ENCODE measurements at places on chromosomes 13 and 19. TPM values are rescaled to one million over a fixed set of nuclear protein-coding genes. Genes with fewer than 3 reads are reported as not detected.

The MAB21L1 gene
- not detected for total RNA-seq

The CAPN12 gene
- 6.6 TPM for total RNA-seq

The KIR2DL1 gene
- total RNA-seq, result not detected

The DLL3 gene
- 0.26 TPM for total RNA-seq

The SIGLECL1 gene
- not detected for total RNA-seq

The TNFSF11 gene
- under 0.01 TPM for total RNA-seq

The TUBA3C gene
- not detected for total RNA-seq

The GZMM gene
- total RNA-seq, result not detected

The ADAT3 gene
- 1.9 TPM for total RNA-seq

The TSEN34 gene
- total RNA-seq, result 50.2 TPM

The ARL11 gene
- under 0.01 TPM for total RNA-seq

The AMH gene
- total RNA-seq, result 0.38 TPM

The CDC42EP5 gene
- total RNA-seq, result 18.2 TPM

- peak; percentile 52 for DNase-seq
Observed at GRCh38 chr13:40094056-40094455, 438.6 kb downstream of the COG6 start.

DNA sequence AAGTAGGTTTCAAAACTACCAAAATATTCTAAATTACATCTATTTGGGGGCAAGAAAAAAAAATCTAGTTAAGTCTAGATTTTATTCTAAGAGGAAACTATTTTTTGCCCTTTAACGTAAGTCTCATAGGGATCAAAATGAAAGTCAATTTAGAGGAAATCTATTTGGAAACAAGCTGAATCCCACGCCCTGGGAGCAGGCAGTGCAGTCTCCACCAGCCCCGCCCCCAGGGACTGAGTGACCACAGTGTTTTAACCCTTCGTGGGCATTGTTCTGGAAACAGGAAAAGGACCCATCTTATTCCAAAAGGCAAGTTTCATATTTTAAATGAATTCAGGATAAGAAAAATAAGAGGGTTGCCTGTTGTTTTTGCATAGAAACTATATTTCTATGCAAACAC lies 209.7 kb downstream of the SPRY2 start:
- no peak for DNase-seq

- DNase-seq, result no peak
Observed at GRCh38 chr19:52217576-52217975, 27.7 kb downstream of the PPP2R1A start.

DNA sequence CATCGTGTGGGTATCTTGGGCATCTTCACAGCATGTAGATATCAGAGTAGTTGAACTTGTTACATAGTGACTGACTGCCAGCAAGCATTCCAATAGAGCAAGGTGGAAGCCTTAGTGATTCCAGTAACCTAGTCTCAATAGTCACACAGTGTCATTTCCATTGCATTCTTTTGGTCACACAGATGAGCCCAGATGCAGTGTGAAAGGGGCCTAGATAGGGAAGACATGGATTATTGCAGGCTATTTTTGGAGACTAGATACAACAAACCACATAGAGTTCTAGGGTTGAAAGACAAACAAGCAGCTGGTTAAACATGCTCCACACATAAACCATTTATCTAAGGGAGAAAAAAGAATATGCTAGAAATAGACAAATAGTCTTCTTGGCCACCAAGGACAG lies 553.5 kb downstream of the DCT start:
- DNase-seq, result no peak

GRCh38 chr13:98697791-98698190 lies 54.7 kb downstream of the SLC15A1 start:
- DNase-seq, result no peak

DNA sequence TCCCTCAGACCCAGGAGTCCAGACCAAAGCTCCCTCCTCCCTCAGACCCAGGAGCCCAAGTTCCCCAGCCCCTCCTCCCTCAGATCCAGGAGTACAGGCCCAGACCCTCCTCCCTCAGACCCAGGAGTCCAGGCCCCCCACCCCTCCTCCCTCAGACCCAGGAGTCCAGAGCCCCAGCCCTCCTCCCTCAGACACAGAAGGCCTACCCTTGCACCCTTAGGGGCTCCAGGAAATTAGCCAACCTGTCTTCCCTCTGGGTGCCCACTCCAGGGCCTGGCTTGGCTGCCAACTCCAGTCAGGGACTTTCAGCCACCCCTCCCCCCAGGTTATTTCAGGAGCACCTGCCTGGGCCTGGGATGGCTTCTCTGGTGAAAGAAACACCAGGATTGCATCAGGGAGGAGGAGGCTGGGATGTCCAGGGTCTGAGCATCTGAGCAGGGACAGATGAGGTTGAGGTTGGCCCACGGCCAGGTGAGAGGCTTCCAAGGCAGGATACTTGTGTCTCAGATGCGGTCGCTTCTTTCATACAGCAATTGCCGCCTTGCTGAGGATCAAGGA lies at the start of gene FGF21:
Gene FGF21, plus strand, starts transcription at position 441 of the 558 bp plus-strand sequence. CDS start 713 bp downstream, outside the sequence.
- no peak for DNase-seq

- DNase-seq, result no peak
Observed at GRCh38 chr13:97432232-97432916, 1.6 kb upstream of the RAP2A start.

- DNase-seq, result peak; percentile 41
Observed at GRCh38 chr19:10686661-10687517, 14.3 kb upstream of the QTRT1 start.

- DNase-seq, result no peak
Observed at GRCh38 chr19:29537181-29537580, 11.4 kb downstream of the VSTM2B start.

GRCh38 chr19:53132141-53132991 lies at the start of gene ZNF415:
Gene ZNF415, minus strand, starts transcription at chr19:53132910. Its CDS starts 10,234 bp downstream, at chr19:53122676.
- DNase-seq, result peak; percentile 42

DNA sequence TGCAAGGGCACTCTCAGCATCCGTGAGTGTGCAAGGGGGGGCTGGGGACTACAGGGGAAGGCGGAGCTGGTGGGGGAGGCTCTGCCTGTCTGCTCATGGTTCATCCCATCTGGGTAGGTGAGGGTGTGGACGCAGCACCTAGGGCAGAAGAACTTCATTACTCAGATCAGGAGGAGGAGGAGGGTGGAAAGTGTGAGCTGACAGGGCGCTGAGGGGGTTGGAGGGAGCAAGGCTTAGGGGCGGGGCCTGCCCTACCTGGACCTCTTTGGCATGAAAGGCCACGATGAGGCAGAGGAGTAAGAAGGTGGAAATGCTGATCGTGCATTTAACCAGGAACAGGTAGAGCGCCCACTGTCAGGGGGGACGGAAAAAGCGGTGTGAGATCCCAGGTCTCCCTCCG lies 4.5 kb downstream of the KCNN4 start:
- no peak for DNase-seq

DNA sequence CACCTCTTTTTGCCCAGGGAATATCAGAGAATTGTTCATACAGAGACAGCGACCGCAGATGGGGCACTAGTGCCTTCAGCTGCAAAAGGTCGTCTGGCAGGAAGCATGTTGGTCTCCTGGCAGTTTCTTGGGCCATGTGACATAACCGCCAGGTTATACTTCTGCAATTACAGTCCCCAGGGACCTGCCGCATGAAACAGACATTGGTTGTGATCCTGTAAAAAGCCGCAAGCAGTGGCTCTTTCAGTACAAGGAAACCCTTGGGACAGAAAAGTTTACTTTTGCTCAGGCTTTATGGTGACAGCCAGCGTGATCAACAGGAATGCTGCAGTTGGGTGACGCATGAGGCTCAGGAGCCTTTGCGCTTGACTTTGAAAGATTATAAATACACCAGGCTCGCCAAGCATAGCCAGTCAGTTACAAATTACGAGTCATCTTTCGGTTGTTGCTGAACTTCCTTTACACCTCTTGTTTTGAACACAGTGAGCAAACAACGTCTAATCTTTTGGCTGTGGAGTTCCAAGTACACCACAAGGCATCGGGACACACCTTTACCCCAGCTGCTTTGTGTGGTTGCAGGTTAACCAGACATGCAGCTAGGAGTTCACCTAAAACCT lies 50.5 kb upstream of the UBE2L5 start:
- DNase-seq, result peak; percentile 82

- DNase-seq, result no peak
Observed at GRCh38 chr19:19749908-19750841, 17.3 kb upstream of the ZNF14 start.

DNA sequence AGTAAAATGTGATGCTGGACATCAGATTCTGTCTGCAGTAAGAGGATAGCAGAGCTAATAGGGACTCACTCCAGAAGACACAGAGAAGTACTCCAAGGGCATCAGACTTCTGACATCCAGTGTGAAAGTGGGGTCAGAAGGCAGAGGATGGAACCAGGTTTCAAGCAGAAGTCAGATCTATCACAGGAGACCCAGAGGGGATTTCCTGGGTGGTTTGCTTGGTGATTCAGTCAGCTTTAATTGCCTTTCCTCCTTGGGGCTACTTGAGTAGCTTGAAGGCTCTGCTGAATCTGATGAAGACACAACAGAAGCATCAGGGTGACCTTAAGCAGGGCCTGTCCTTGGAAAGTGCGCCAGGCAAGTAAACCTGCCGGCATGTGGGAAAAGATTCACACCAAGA lies 300.6 kb downstream of the COG6 start:
- DNase-seq, result no peak

- DNase-seq, result no peak
Observed at GRCh38 chr13:77351315-77351714, 24.4 kb upstream of the MYCBP2 start.

- peak; percentile 25 for DNase-seq
Observed at GRCh38 chr19:5826531-5827341, 12.8 kb downstream of the FUT6 start.

DNA sequence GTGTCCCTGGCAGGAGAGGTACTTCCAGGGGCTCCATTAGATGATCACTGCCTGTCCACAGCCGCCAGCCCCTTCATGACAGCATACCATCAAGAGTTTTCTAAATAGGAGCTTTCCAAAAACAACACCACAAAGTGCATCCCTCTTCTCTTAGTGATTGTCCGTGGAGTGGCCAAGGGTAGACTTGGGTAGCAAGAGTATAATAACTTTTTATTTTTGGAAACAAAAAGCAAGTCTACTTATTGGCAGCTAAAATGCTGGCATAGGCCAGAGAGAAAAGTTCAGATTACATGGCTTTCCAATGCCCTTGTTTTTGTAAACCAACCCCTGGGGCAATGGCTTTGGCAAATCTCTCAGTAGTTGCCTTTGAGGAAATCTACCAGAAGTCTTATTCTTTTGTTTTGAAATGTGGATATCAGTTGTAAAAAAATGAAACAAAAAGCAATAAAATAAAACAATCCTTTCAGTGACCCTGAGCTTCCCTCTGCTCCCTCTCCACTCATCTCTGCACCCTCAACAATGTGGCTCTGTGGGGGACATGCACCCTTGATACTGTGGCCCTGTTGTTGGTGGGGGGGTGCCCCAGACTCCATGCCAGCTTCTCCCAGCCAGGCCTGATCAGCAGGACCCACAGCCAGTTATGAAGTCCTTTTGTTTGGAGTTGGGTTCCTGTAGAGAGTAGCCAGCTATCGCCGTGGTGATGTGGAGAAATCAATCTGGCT lies 294.1 kb downstream of the DLEU7 start:
- no peak for DNase-seq

GRCh38 chr19:14517840-14518505 lies at the start of gene DNAJB1:
Gene DNAJB1, minus strand, starts transcription at chr19:14518397. Its CDS starts 48 bp downstream, at chr19:14518349.
- peak; percentile 53 for DNase-seq

GRCh38 chr13:113917096-113917495 lies 53.2 kb upstream of the GAS6 start:
- DNase-seq, result no peak

- peak; percentile 86 for DNase-seq
Observed at GRCh38 chr19:10334588-10335351, 1.4 kb upstream of the RAVER1 start.

GRCh38 chr13:25541434-25542123 lies 169.8 kb downstream of the ATP8A2 start:
- no peak for DNase-seq

GRCh38 chr19:28443361-28443760 lies 769.6 kb downstream of the UQCRFS1 start:
- no peak for DNase-seq

DNA sequence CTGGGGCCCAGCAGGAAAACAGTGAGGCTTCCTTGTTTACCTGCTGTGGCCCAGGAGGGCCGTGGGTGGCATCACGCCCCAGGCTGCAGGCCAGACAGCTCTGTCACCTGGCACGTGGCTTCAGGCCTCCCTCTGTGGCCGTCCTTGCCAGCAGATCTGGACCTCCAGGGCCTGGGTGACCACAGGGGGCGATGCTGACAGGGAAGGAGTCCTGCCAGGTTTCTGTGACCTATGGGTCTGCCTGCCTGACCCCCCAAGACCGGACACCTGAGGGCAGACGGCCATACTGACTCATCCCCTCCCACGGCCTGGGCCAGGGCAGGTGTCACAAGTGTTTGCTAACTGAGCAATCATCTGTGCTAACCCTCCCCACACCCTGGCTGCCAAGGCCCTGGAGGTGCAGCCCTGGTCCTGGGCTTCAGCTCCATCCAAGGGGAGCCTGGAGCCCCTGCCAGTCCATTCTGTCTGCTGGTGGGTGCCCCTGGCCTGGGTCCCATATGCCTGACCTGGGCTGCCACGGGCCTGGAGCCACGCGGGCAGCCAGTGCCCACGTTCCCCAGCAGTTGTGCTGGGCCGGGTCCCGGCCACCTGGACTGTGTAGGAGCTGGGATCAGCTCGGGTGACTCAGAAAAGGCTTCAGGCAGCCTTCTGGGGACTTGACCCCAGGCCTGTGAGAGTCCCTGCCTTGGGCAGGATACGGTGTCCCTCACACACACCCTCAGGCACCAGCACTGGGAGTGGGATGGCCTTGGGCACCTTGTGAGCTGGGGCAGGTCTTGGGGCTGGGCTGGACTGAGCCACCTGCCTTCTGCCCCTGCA lies 3.7 kb downstream of the CDC34 start:
- peak; percentile 32 for DNase-seq

DNA sequence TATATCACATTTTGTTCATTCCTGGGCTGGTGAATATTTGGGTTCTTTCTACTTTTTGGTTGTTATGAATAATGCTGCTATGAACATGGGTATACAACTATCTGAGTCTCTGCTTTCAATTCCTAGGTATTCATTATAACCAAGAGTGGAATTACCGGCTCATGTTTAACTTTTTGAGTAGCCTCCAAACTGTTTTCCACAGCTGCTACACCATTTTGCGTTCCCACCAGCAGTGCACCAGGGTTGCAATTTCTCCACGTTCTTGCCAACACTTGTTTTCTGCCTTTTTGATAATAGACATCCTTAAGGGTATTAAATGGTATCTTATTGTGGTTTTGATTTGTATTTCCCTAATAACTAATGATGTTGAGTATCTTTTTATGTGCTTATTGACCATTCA lies 16.8 kb downstream of the CDK8 start:
- no peak for DNase-seq

GRCh38 chr19:40589591-40590429 lies 11.4 kb upstream of the LTBP4 start:
- no peak for DNase-seq

GRCh38 chr19:52722062-52723003 lies 12.5 kb downstream of the ZNF611 start:
- DNase-seq, result peak; percentile 94

Measured in bronchial epithelial cell (primary cell).